Activated CD8-positive, alpha-beta T cell treated with anti-CD3 and anti-CD28 coated beads for 36 hours (primary cell): ENCODE measurements at places on chromosomes 2 and 18. TPM values are rescaled to one million over a fixed set of nuclear protein-coding genes. Genes with fewer than 3 reads are reported as not detected.

CHST9 gene
- total RNA-seq = not detected

DNA sequence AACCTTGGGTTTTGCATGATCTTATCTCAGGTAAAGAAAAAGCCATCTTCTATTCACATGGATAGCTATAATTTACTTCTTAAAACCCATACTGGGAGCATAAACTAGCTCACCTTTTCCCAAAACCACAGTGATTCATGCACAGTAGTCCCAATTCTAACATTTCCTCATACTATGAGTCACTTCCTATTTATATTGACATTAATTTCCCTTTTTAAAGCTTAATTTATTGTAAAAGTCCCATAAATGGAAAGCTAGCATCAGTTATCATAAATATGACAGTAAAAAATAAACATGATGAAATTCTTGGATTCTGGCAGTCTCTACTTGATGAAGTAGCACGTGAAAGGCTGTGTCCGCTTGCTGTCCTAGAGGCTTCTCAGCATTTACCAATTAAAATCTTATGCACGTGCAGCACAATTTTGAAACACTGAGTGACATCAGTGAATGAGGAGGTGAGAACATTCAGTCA, 180.1 kb downstream of the CDH2 start:
- no peak for DNase-seq

MARCO gene
- total RNA-seq = not detected

- DNase-seq = peak; percentile 40
Measured at GRCh38 chr2:66432801-66433694, 1.9 kb upstream of the MEIS1 start.

GRCh38 chr2:215522237-215522636, 86.4 kb upstream of the FN1 start:
- DNase-seq = no peak

DNA sequence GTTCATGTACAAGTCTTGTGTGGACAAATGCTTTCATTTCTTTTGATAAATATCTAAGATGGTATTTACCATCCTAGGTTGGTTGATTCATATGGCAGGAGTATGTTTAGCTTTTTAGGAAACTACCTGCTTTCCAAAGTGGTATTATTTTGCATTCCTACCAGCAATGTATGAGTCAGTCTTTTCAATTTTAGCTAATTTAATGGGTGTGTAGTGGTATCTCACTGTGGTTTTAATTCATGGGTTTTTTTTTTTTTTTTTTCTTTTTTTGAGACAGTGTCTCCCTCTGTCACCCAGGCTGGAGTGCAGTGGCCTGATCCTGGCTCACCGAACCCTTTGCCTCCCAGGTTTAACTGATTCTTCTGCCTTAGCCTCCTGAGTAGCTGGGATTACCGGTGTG, 4.2 kb downstream of the ZNF512 start:
- DNase-seq = no peak

TMEM214 gene
- total RNA-seq = 54.1 TPM

C2orf66 gene
- total RNA-seq = not detected

FOXI3 gene
- total RNA-seq = not detected

LAMA3 gene
- 0.05 TPM for total RNA-seq

DNA sequence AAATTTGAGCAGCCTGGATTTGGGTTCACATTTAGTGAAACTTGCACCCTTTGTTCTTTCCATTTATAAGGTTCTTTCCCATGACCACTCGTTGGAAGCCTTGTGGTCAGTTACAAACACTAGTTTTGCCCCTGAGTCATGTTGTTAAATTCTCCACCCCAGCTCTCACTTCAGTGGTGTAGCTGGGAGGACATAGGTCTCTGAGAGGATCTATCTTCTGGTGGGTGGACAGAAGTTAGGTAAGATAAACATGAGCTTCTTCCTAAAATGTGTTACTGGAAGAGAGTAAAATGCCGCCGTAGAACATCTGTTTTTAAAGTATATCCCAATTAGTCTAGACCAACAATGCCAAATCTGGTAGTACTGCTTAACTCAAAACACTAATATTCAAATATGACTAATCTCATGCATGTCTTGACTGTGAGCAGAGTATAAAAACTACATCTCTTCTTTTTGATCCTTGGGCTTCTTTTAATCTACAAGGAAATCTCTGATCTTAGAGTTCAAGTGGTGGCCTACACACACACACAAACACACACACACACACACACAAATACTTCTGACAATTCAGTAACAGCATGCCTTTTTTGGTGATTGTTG, 162.6 kb upstream of the FN1 start:
- DNase-seq = no peak

DNA sequence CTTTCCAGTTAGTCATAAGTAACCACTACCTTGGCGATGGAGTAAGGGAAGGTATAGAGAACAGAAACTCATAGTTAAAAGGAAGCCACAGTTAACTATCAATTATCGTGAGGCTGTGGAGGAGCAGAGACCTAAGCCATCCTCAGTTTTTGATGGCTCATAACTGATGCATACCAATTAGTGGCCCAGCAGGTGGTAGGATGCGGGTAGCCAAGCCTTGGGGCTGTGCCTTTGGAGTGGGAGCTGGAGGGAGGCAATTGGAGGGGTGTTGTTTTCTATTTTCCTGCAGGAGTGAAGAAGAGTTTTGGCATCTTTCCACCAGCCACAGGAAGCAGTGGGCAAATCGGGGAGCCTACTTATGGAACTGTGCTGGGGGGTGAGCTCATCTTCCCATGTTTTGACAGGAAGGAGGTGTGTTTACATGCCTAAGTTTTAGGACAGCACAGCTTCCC, 194.8 kb downstream of the TPGS2 start:
- DNase-seq = no peak

ICA1L gene
- total RNA-seq = 8.0 TPM

GRCh38 chr2:73999881-74000597, 15.3 kb downstream of the TET3 start:
- no peak for DNase-seq

DNA sequence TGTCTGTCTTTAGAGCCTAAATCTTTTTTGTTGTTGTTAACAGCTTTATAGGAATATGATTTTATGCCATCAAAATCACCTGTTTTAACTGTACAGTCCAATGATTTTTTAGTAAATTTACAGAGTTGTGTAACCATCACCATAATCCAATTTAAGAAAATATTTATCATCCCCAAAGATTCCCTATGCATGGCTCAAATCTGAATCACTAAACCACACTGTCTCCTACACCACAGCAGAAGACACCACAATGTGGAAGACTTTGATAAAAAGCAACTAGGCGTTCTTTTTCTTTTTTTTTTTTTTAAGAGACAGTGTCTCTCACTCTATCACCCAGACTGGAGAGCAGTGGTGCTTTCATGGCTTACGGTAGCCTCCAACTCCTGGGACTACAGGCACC, 99.6 kb downstream of the TXNL1 start:
- no peak for DNase-seq

SERPINB12 gene
- total RNA-seq = not detected

CHN1 gene
- 2.9 TPM for total RNA-seq

GKN2 gene
- total RNA-seq = not detected

DNA sequence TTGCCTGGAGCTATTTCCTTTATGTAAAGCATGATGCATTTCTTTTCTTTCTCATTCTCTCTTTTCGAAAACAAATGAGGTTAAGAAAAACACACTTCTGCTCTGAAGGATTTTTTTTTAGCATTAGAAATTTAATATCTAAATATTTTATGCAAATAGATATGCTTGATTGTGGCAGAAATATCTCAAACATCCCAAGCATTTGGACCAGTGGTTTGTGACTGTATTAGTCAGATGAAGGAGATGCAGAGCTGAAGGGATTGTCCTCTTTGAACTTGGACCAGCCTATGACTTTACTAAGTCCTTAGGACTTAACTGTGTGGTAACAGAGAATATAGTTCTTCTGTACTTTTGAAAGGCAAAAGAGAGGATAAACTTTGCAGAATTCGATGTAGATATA, 335.9 kb upstream of the NT5C1B start:
- DNase-seq = no peak

RIT2 gene
- total RNA-seq = not detected

GRCh38 chr18:43525169-43525568, 247.9 kb upstream of the SYT4 start:
- DNase-seq = no peak

DNA sequence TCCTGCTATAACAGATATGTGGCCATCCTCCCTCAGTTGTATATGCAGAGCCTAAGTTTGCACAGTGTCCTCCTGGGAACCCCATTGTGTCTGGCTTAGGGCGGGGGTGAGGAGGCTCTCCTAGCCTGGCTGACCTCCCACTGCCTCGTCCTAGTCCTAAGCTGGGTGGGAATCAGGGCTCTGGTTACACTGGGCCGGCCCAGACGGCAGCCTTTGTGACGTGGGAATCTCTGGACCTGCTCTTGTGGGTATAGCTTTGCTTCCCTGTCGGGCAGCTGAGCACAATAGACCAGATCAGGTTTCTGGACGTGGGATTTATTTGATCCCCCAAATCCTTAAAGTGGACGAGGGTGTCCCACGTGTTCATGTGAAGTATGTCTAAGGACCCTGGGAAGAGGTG, 2.9 kb downstream of the ACKR3 start:
- no peak for DNase-seq

- DNase-seq = no peak
Measured at GRCh38 chr2:59308108-59308507, 1067.0 kb upstream of the FANCL start.

GRCh38 chr18:48127606-48128005, 197.1 kb upstream of the SMAD2 start:
- DNase-seq = no peak

MERTK gene
- 0.70 TPM for total RNA-seq

PROKR1 gene
- total RNA-seq = not detected

ACTR2 gene
- 341 TPM for total RNA-seq

ALPG gene
- total RNA-seq = not detected

GRCh38 chr18:60667016-60667415, 294.4 kb upstream of the MC4R start:
- no peak for DNase-seq

- DNase-seq = no peak
Measured at GRCh38 chr2:29323301-29323700, 208.1 kb downstream of the CLIP4 start.

DNA sequence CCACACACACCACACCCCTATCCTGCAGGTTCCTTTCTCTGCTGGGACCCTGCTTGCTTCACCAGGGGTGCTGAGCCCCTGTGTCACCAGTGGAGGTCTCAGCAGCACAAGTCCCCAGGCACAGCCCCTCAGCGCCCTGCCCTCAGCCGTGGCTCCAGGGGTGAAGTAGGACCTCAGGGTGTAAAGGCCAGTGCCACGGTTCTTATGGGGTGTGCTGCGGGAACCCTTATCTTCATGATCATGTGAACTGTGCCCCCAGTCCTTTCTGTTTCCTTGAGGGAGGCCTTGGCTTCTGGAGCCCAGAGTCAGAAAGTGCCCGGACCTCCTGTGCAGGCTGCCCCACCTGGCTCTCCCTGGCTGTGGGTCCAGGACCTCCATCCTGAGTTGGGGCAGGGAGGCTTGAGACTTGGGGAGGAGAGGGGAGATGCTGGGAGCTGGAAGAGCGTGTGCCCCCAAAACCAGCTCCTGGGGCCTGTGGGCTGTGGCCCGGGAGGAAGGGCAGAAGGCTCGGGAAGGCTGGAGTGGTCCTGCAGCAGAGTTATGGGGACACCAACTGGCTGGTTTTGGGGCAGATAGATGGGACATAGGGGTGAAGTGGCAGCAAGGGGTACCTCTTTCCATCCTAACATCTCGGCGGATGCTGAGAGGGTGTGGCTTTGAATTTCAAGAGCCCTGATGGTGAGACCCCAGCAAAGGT, 20.2 kb upstream of the KLF11 start:
- no peak for DNase-seq
